ENCODE measurements at places on chromosomes 7 and 10. TPM values are rescaled to one million over a fixed set of nuclear protein-coding genes. Genes with fewer than 3 reads are reported as not detected.

Gene PSD
- 4.8 TPM for total RNA-seq

Gene IQUB
- 0.30 TPM for total RNA-seq

Gene LGI1
- total RNA-seq, result not detected

Gene ENTPD1
- total RNA-seq, result 1.2 TPM

Gene GSDME
- 81.1 TPM for total RNA-seq

Gene SFTPA1
- not detected for total RNA-seq

Gene CC2D2B
- total RNA-seq, result under 0.01 TPM

Gene ZNF503
- 1.6 TPM for total RNA-seq

Gene OR2A1
- total RNA-seq, result 0.08 TPM

Gene CDK13
- total RNA-seq, result 42.8 TPM

Gene CD36
- 132 TPM for total RNA-seq

Gene GPR158
- 0.23 TPM for total RNA-seq
